Myocyte (in vitro differentiated cells): ENCODE measurements at places on chromosomes 3 and 15.

DNA sequence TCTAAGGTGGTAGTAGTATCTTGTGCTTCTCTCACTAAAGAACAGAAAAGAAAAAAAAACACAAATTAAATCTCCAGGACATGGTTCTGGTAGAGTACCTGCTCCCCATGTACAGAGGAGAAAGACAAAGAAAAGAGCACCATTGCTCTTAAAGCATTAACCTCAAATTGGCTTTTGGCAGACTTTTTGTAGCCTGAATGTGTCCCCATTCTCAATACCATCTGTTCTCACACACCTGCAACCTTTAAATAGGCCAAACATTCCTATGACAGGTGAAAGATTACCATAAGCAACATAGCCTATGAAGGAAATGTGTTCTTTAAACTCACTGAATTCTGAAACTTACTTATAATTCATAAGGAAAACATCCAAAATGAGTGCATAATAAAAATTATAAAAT, 68.0 kb downstream of the TIPARP start:
- no peak for DNase-seq

DNA sequence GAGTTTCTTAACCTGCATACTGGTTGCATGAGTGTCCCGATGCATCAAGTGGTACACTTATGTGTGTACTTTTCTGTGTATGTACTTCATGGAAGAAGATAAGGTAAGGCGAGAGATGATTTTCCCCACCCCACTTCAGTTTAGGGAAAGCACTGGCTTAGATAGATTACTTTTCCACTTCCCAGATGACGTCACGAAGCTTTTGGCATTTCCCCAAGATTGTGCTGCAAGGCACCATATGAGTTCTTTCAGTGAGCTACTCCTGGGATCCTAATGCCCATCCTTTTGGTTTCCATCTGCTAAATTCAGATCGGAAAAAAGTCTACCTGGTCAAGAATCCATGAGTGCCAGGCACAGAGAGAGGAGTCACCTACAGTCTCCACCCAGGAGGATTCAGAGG, 4.5 kb downstream of the IL17RB start:
- no peak for DNase-seq

- no peak for DNase-seq
Observed at GRCh38 chr3:69743975-69744906, 5.0 kb downstream of the MITF start.

- DNase-seq = no peak
Observed at GRCh38 chr15:52464478-52464877, 64.2 kb downstream of the MYO5A start.

GRCh38 chr3:159951540-159951939, 37.1 kb upstream of the IL12A start:
- DNase-seq = no peak

GRCh38 chr3:128334086-128334645, 132.5 kb downstream of the DNAJB8 start:
- DNase-seq = no peak

- DNase-seq = no peak
Observed at GRCh38 chr3:124266487-124266886, 274.6 kb upstream of the ROPN1 start.

DNA sequence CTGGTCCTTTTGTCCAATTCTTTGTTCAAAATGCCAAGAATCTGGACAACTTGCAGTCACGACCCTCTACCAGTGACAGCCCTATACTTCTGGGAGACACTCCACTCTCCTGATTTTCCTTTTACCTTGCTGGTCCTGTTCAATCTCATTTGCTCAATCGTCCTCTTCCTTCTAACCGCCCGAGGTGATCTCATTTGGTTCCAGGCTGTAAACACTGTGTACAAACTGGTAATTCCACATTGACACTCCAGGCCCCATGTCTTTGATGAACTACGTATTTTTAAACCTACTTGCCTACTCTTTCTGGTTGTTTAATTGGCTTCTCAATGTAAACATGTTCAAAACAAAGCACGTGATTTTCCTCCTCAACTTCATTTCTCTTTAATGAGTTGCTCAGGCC, 23.7 kb upstream of the C3orf49 start:
- no peak for DNase-seq

- no peak for DNase-seq
Observed at GRCh38 chr3:104764496-104764895, 602.2 kb upstream of the ALCAM start.

GRCh38 chr3:63095-63765, 133.3 kb upstream of the CHL1 start:
- DNase-seq = no peak

GRCh38 chr3:8709801-8710507, 23.6 kb upstream of the CAV3 start:
- DNase-seq = peak; percentile 95

- no peak for DNase-seq
Observed at GRCh38 chr3:144119633-144120032, 148.0 kb downstream of the DIPK2A start.

DNA sequence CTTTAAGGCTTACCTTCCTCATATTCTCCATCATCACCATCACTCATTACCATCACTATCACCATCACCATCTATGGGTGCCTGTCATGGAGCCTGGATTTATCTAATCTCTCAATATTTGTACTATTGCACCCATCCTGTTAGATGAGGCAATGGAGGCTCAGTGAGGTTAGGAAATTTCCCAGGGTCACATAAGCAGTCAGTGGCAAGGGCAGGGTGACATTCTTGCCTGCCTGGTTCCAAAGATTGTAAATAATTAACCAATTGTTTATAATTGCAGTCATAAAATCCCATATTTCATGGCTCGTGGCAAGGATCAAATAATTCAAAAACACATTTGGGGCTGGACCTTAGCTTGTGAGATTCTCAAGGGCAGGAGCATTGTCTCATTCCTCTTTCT, 55.2 kb downstream of the MGLL start:
- DNase-seq = no peak

- DNase-seq = no peak
Observed at GRCh38 chr15:58086491-58086890, 21.0 kb upstream of the ALDH1A2 start.

DNA sequence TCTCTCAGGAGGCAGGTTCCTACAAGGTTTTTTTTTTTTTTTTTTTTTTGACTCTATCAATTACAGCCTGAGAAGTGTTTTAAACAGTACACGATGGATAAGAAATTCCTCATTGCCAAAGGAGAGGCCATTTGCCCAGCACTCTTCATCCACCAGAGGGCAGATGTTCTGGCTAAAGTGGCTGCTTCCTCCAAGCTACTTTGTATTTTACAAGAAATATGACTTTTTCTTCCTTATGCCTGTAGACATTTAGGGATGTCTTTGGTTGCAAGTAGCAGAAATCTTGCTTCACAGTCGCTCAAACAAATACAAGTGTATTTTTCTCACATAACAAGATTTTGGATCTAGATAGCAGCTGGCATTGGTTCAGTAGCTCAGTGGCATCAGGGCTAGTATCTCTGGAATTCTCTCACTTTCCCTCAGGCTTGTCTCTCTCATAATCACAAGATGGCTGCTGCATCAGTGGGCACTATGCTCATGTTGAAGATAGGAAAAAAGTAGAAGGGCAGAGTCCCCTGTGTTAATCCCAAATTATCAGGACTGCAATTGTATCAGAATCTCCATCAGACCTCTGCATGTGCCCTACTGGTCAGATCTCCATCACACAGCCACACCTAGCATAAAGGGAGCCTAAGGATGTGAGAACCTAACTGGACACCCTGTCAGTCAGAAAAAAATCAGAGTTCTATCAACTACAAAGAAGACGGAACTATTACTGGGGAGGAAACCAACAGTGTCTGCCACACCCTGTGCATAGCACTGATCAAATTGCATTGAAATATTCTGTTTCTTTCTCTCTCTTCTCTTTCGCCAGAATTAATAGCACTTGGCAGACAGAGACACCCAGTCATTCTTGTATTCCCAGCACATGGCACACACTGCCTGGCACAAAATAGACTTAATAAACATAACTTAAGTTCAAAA, 138.9 kb upstream of the COL8A1 start:
- DNase-seq = peak; percentile 70

DNA sequence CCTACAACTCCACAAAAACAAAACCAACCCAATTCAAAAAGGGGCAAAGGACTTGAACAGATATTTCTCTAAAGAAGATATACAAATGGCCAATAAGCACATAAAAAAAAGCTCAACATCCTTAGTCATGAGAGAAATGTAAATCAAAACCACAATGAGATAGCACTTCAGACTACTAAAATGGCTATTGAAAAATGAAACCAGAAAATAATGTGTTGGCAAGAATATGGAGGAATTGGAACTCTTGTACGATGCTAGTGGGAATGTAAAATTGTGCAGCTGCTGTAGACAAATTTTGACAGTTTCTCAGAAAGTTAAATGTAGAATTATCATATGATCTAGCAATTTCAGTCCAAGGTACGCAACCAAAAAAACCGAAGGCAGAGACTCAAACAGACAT, 29.0 kb downstream of the KY start:
- no peak for DNase-seq

DNA sequence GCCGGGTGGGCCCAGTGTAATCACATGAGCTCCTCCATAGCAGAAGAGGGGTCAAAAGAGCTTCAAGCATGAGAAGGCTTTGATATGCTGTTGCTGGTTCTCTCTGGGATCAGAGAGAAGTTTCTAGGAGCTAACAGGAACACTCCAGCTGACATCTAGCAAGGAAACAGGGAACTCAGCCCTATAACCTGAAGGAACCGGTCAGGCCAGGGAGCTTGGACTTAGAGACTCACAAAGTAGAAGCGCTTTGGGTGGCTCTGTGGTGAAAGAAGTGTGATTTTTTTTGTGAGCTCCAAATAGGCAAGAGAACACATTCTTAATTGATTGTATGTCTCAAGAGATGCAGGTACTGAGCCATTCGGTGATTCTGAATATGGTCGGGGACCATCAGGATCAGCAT, 26.2 kb upstream of the EPHB1 start:
- no peak for DNase-seq

GRCh38 chr3:187291512-187292132, at the start of gene MASP1:
Gene MASP1, minus strand, starts transcription at chr3:187291737. Its CDS starts 105 bp downstream, at chr3:187291632.
- DNase-seq = no peak

GRCh38 chr3:12143949-12144504, 14.7 kb downstream of the TIMP4 start:
- DNase-seq = peak; percentile 95

GRCh38 chr3:118347396-118348168, 687.1 kb downstream of the IGSF11 start:
- no peak for DNase-seq

DNA sequence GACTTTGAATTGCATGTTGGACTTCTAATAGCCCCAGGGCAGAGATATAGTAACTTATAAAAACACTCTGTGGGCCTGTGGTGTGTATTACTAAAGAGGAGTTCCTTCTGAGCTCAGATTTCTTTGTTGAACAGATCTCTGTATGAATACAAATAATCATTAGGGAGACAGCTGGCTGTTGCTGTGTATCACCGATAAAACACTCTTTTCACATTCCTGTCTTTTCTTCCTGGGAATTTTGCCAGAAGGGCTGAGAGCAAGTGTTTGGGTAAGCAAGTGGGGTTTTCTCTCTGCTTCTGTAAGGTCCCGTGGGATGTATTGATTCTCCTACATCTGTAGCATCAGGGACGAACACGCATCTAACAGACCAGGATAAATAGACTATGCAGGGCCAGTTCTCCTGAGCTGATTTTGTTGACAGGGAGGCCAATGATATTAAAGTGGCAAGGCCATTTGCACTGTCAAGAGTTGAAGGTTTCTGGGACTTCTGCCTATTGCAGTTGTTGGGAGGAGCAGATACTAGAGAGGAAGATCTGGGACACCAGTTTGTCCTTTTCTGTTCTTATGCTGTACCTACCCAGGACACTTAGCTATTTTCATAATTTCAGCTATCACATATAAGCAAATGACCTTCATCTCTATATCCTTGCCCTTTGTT, 225.9 kb upstream of the CD96 start:
- DNase-seq = peak; percentile 75

DNA sequence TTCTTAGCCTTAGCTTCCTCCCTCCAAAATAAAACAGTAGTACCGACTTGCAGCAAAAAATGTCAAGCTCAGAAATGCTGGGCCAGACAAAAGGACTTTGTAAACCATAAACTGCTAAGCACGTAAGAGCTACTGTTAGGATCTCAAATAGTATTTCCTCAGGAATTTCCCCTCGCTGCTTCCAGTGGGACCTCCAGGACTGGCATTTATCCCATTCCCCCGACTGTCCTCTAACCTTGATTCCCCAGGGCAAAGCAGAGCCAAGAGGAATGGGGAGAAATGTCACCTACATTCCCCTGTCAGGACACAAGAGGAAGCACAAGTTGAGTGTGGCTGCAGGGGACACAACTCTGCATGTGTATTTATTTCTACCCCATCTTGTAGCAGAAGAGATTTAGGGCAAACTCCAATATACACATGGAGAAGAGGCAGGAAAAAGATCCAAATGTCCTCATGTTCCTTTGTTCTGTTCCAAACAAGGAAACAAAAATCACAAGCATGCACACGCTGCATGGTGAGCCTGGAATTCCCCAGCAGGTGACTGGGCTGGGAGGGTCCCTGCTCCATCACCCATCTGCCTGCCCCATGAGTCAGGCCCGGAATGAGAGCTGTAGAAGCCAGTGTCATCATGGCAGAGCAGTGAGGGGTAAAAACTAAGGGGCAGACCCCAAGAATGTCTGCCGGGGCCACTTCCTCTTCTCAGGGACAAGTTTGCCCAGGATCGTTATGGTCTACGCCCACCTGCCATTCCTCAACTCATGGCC, 4.2 kb downstream of the STOML1 start:
- peak; percentile 67 for DNase-seq

- DNase-seq = no peak
Observed at GRCh38 chr15:39327005-39327730, 253.7 kb upstream of the THBS1 start.

- no peak for DNase-seq
Observed at GRCh38 chr3:106144030-106144429, 275.2 kb upstream of the CBLB start.

- no peak for DNase-seq
Observed at GRCh38 chr3:158494673-158495072, 76.3 kb upstream of the MLF1 start.

GRCh38 chr15:38699633-38700230, 135.1 kb upstream of the RASGRP1 start:
- DNase-seq = peak; percentile 64

GRCh38 chr3:127234778-127235177, 41.8 kb downstream of the PRR23E start:
- DNase-seq = no peak

GRCh38 chr3:50503504-50504342, at the start of gene CACNA2D2:
Gene CACNA2D2, minus strand, starts transcription at chr3:50503634. Its CDS starts 211 bp downstream, at chr3:50503423.
- no peak for DNase-seq

- DNase-seq = no peak
Observed at GRCh38 chr15:96146726-96147125, 183.8 kb upstream of the NR2F2 start.

- DNase-seq = peak; percentile 61
Observed at GRCh38 chr3:71397046-71397445, 186.5 kb downstream of the FOXP1 start.

- no peak for DNase-seq
Observed at GRCh38 chr3:38641461-38642110, 7.9 kb downstream of the SCN5A start.
